Renal pelvis (tissue), 12 donors: ENCODE measurements at places on chromosomes 1 and 21.

GRCh38 chr1:245245021-245245667 lies 90.4 kb downstream of the KIF26B start:
- no peak for DNase-seq

- DNase-seq, result no peak
These were observed 162.7 kb downstream of the ST6GALNAC3 start for GRCh38 chr1:76237211-76237610.

GRCh38 chr1:86812286-86812685 lies 101.6 kb downstream of the SELENOF start:
- DNase-seq, result no peak

- DNase-seq, result no peak
These were observed 201.6 kb upstream of the PLXNA2 start for GRCh38 chr1:208445758-208446203.

DNA sequence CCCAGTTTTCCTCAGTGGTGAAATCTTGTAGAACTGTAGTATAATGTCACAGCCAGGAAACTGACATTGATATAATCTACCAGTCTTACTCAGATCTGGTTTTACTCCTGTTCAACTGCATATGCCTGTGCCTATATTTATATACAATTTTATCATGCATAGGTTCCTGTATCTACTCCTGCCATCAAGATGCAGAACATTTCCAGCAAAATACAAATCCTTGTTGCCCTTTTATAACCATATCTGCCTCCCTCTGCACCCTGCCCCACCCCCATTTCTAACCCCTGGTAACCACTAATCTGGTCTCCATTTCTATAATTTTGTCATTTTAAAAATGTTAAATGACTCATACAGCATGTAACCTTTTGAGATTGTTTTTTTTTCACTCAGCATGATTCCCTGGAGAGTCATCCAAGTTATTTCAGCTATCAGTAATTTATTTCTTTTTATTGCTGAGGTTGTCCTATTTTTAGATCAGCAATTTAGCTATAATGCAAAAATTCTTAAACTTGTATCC lies 8.1 kb downstream of the UTP25 start:
- no peak for DNase-seq

GRCh38 chr21:35303085-35303484 lies 254.0 kb upstream of the RUNX1 start:
- DNase-seq, result no peak

DNA sequence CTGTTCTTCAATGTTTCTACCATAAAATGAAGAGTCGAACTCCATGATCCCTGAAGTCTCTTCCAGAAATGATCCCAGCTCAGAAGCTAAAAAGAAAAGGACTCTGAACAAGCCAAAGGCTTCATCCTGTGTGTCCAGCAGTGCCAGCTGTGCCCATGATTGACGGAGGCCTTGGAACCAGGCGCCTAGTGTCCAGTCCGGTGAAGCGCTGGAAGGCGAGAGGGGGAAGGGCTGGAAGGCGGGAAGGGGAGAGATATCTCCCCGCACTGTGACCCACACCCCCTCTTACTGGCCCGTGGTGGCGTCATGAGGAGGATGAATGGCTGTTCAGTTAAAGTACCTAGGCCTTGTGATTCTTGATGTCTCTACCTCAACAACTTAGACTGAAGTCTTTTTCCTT lies 10.4 kb upstream of the PLEKHA6 start:
- no peak for DNase-seq

DNA sequence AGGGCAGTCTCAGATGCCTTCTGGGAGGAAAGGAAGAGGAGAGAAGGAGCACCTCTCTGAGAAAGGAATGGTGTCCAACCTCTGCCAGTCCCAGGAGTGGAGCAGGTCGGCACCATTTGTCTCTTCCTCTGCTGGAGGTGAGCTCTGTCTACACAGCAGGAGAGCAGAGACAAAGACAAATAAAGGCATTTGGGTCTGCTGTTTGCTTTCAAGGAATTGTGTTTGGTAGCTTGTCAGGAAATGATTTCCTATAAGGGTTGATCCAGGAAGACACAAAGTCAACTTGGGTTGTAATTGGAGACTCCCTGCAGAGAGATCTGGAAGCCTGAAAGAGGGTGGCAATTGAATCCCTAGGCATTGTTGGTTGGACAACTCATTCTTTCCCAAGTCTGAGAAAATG lies 34.5 kb upstream of the PLXNA2 start:
- DNase-seq, result no peak

DNA sequence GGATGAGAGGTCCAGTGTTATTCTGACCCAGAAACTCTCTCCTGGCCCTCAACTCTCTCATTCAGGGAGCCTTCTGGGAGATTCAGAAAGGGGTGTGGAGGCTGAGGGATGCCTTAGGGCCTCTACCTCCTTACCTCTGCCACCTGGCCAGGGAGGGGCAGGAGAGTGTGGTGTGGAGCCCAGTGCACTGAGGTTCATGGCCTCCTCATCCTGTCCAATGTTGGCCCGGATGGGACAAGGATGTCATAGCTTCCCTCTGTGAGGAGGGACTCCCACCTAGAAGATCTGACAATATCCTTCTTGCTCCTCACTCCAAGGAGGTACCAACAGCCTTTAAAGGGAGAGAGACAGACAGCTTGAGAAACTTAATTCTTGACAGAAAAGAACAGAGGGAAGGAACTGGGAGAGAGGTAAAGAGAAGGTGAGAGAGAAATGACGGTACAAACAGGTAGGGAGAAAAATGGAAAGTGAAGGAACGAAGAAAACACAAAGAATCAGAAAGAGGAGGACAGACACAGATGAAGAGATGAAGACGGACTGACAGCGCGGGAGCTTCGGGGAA lies 779 bp downstream of the BEND5 start:
- no peak for DNase-seq

- no peak for DNase-seq
These were observed 78.3 kb downstream of the UCHL5 start for GRCh38 chr1:192980856-192981255.

- no peak for DNase-seq
These were observed 51.3 kb downstream of the SSBP3 start for GRCh38 chr1:54354899-54355298.

DNA sequence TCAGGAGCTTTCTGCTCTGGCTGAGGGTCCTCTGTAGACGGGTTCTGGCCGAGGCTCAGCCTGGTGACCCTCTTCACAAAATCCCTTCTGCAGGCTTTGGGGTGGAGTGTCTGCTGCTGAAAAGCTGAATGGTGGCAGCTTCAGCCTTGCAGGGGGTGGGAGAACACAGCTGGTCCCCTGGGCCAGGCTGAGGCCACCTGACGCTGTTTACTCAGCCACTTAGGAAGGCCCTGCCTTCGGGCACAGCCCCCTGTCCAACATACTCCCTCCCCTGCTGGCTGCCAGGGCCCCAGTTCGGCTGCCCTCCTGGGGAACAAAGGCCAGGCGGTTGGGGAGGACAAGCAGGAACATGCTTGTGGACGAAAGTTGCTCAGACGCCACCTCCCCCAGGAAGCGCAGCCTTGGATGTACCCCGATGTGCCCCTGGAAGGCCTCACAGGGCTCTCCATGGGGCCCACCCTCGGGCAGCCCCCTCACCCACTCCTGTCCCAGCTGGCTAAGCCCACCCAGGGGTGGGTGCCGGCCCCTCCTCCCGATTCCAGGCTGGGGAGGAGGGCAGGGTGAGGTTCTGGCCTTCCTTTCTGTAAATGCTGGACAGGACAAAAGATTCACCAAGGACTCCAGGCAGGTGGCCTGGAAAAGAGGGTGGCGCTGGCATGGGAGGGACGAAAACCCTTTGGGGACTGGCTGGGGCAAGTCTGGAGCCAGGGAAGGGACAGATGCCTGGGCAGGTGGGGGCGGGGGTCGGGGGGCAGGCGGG lies at the start of gene ANKRD65:
Gene ANKRD65 (minus strand): TSS at position 130 of the 760 bp plus-strand sequence. CDS start 271 bp downstream, outside the sequence.
- DNase-seq, result no peak

DNA sequence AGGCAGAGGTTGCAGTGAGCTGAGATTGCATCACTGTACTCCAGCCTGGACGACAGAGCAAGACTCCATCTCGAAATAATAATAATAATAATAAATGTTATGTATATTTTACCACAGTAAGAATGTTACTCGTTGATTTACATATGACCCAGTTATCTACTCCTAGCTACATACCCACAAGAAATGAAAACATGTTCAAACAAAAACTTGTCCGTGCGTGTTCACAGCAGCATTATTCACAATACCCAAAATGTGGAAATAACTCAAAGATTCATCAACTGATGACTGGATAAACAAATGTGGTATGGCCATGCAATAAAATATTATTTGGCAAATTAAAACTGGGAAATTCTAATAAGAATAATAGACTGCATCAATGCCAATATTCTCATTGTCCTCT lies 31.7 kb upstream of the ENSA start:
- DNase-seq, result no peak

GRCh38 chr1:209398313-209398991 lies 185.1 kb upstream of the CAMK1G start:
- DNase-seq, result no peak

- DNase-seq, result peak; percentile 45
These were observed 5.9 kb downstream of the LMO4 start for GRCh38 chr1:87334351-87335174.

GRCh38 chr1:208421486-208421885 lies 177.3 kb upstream of the PLXNA2 start:
- no peak for DNase-seq

DNA sequence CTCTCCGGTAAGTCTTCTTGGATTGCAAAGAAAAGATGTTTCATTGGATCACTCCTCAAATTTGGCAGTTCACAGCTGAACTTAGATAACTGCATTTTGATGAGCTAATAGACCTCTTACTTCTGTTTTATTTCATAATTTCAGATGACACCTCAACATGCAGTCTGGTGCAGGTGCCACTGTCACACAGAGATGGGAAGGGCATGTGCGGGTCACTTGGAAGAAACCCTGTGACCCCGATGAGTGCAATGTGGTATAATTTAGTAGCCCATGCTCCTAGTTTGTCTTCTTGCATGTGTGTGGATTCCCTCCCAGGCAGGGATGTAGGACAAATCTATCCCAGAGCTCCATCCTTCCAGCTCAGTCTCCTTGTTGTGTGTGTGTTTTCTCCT lies 481 bp upstream of the SLAMF1 start:
- no peak for DNase-seq
